Neural progenitor cell (in vitro differentiated cells): ENCODE measurements at places on chromosomes 13 and 19. TPM values are rescaled to one million over a fixed set of nuclear protein-coding genes. Genes with fewer than 3 reads are reported as not detected.

The SMIM44 gene
- not detected in 2 replicates for total RNA-seq

The ATP4A gene
- 0.12 TPM in 1 of 2 replicates, not detected in the other for total RNA-seq

The ADAMTSL5 gene
- 0.12 and 0.13 TPM in 2 replicates for total RNA-seq

The LILRB4 gene
- not detected in 2 replicates for total RNA-seq

The C1QTNF9B gene
- total RNA-seq: not detected in 2 replicates

DNA sequence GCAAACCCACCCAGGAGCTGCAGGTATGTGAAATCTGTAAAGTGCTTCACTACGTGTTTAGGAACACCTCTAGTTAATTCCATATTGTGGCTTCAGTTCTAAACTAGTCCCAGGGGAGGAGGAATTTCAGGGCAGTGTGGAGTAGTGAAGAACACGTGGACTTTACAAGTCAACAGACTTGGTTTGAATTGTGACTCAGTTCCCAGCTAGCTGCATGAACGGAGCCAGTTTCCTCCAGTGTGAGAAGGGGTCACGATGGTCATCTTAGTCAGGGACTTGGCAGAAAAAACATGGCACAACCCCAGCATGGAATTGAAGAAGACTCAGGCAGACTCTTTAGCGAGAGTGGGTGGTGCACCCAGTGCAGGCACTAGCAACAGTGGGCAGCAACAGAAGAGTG, 175.7 kb upstream of the UBL3 start:
- no peak for DNase-seq

DNA sequence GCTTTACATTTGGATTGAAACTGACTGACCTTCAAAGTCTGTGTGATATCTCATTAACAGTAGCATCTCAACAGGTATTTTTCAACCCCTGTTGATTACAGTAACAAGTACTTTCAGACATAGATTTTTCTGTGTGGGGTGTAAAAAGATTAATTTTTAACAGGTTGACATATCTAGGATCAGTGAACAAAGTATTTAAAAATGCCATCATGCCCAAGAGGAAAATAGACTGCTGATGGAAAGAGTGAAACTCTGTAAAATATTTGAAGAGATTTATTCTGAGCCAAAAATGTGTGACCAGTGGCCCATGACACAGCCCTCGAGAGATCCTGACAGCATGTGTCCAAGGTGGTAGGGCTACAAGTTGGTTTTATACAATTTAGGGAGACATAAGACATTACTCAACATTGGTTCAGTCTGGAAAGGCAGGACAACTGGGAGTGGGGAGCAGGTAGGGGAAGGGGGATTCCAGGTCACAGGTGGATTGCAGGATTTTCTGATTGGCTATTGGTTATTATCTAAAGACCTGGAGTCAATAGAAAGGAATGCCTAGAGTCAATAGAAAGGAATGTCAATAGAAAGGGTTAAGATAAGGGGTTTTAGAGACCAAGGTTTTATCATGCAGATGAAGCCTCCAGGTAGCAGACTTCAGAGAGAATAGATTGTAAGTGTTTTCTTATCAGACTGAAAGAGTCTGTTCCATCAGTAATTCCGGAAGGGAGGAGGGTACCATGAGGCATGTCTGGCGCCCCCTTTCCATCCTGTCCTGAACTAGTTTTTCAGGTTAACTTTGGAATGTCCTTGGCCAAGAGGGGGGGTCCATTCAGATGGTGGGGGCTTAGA, 29.1 kb downstream of the TNFRSF19 start:
- peak; percentile 38 for DNase-seq

DNA sequence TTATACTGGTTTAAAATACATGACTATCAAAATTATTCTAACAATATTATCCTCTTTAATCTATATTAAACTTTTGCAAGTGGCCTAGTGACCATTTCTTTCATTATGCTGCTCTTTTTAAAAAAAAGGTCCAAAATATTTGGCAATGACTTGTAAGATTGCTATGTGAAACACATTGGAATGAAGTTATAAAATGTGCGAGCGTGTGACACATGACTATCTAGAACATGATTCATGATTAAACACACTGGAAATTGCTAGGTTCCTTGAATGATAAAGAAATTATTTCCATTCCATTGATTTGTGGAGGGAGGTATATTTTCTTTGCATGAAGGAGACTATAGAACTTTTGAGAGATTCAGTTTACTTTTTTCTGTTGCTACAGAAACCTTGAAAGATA, 739.1 kb downstream of the DIAPH3 start:
- DNase-seq: no peak

DNA sequence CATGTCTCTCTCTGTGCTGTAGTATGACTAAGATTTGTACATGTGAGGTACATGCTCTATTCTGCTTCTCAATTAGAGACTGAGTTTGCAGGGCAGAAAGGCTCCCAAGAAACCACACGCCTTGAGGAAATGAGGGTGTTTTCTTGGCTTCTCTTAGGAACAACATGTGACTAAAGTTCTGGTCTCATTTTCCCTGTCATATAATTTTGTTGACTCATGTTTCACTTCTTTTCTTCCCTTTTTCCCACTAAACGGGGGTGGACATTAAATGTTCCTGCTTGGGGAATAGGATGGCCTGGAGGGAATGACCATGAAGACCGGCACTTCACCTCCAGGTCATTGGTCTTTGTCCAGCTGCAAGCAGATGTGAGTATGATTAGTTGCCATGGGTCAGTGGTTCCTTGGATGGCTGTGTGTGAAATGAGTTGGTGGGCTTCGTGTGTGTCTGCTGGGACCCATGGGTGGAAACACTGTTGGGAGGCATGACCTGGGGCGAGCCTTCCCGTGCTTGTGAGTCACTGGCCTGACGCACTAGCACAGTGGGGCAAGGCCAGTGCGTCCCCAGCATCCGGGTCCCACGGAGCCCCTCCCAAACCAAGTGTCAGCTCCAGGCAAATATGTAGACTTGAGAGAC, 56.6 kb downstream of the COL4A1 start:
- DNase-seq: no peak

GRCh38 chr13:46855166-46855565, 41.7 kb downstream of the HTR2A start:
- DNase-seq: no peak

- no peak for DNase-seq
Measured at GRCh38 chr13:20221772-20222171, 10.3 kb downstream of the GJB6 start.

DNA sequence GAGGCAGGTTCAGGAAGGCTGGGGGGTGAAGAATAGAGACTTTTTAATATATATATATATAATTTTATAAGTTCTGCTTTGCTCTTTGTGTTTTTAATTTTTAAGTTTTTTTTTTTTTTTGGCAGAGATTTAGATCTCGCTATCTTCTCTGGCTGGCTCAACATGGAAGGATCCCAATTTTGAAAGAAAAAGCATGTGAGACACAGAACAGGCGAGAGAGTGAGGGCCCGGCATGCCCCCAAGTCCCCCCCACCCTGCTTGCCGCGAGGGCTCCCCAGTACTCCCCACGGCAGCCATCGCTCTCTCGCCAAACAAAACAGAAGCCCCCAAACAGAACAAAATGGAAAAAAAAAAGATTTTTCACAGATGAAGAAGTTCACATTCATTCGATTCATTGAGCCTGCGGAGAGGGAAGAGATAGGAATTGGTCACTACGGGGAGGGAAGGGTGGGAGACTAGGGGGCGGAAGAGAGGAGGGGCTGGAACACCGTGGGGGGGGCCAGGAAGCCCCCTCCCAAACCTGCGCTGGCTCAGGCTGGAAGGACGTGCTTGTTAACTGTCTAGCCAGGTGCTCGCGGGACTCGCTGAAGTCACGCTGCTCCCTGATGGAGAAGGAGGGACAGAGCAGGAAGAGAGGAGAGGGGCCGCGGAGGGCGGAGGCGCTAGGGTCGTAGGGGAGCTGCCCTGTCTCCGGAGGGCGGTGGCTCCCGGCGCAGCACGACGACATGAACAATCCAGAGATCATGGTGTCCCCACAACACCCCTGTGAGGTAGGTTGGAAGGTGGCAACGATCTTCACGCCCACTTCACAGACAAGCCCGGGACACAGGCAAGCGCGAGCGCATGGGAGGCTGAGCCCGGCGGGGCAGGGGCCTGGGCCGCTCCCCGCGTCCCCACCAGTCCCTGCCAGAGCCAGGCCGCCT, 10.6 kb downstream of the KHSRP start:
- DNase-seq: peak; percentile 38

DNA sequence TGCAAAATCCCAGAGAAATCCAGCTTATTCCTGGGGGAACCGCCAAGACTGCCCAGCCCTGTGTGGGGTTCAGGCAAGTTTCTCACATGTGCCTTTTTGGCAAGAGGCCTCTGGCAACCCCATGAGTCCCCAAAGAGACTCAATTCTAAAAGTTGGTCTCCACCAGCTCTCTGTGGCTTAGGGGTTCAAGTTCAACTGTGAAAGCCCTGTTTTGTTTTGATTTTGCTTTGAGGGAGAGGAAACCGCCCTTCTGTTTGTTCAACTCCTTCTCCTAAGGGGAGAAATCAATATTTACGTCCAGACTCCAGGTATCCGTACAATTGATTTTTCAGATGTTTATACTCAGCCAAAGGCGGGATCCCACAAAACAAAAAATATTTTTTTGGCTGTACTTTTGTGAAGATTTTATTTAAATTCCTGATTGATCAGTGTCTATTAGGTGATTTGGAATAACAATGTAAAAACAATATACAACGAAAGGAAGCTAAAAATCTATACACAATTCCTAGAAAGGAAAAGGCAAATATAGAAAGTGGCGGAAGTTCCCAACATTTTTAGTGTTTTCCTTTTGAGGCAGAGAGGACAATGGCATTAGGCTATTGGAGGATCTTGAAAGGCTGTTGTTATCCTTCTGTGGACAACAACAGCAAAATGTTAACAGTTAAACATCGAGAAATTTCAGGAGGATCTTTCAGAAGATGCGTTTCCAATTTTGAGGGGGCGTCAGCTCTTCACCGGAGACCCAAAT, 583 bp upstream of the LDLR start:
- DNase-seq: no peak

DNA sequence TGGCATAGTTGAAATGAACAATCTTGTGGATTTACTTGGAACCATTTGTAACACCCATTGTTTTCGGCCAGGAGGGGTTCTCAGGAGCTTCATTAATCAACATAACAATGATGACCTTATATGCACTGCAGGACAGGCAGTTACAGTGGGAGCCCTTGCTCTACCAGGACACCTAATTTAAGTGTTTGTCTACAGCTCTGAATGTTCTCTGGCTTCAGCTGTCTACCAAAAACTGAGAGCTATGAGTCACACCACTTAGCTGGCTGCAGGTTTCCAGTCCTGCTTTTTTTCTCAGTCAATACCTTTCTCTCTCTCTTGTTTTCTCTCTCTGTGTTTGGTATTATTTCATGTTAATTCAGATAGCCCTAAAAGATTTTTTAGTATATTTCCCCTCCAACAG, 105.4 kb upstream of the MBNL2 start:
- DNase-seq: no peak

- DNase-seq: no peak
Measured at GRCh38 chr13:30371649-30372265, 50.5 kb upstream of the UBE2L5 start.

- DNase-seq: no peak
Measured at GRCh38 chr13:108560093-108560492, 69.3 kb upstream of the MYO16 start.

- peak; percentile 87 for DNase-seq
Measured at GRCh38 chr19:18204394-18205199, 755 bp upstream of the RAB3A start.

DNA sequence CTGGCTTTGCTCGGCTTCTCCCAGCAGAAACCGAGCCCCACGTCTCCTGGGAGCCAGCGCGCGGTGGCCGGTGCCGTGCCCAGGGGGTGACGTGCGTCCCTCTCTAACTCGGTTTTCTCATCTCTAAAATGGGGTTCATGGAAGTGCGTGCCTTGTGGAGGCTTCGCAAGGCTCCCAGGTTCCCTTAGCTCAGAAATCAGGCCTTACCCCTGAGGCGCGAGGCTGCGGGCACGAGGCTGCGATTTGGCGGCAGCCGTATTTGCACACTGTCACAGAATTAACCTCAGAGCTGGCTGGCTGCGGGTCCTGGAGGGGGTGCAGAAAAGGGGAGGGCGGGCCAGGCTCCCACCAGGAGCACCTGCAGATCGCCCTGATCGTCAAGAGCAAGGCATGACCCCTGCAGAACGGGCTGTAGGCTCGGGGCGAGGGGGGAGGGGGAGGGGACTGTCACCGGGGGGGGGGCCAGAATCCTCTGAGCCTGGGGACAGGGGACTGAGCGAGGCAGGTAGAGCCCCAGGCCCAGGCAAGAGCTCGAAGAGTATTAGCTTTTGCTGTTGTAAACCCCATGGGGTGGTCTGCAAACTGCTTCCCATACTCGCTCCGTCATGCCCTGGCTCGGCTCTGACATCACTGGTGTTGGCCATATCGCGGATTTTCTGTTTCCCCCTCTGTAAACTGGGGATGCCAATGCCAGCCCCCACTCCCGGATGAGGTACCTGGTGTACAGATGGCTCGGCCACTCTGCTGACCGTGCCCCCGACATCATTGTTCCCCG, 62.2 kb downstream of the CCNE1 start:
- no peak for DNase-seq

DNA sequence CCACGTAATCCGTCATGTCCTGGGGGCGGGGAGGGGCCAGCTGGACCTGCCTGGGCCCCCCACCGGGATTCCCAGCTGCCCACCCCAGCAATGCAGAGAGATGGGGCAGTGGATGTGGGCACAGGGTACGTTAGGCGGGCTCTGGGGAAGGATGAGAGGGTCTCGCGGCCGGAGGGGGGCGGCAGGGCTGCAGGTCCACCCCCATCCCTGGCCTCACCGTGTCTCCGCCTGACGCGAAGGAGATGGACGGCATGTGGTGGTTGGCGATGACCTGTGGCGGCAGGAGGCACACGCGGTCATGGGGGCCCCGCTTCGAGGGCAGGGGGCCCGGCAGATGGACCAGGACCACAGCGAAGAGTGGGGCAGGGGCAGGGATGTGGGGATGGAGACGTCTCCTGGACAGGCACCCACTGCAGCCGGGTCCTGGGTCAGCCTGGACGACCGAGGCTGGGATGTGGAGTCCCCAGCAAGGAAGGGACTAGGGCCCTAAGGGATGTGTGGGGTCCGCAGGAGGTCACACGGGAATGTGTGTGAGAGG, 24.4 kb downstream of the SHC2 start:
- DNase-seq: no peak
